Skeletal muscle tissue (tissue), 5 donors: ENCODE measurements at places on chromosomes 7 and 10. TPM values are rescaled to one million over a fixed set of nuclear protein-coding genes. Genes with fewer than 3 reads are reported as not detected.

The SNX10 gene
- total RNA-seq, result 2.6 TPM

The ZNF853 gene
- 12.0 TPM for total RNA-seq

The DEPP1 gene
- 12.5 TPM for total RNA-seq

The PALD1 gene
- 15.7 TPM for total RNA-seq

The LDB3 gene
- 87.7 TPM for total RNA-seq

The COL26A1 gene
- total RNA-seq, result 7.8 TPM
